Activated T-helper 1 cell treated with anti-CD3 and anti-CD28 coated beads, Interleukin-12 subunit alpha, Interleukin-12 subunit beta, Interleukin-2, Interleukin-4 antibody, amounts not matched to agents 30 ng/mL and 10 ng/mL and 1 ng/mL, durations not matched to agents 14 hours and 24 hours and 36 hours (primary cell): ENCODE measurements at places on chromosomes 11 and 22. TPM values are rescaled to one million over a fixed set of nuclear protein-coding genes. Genes with fewer than 3 reads are reported as not detected.

Gene SHISA8
- total RNA-seq, result 5.8 and 6.1 TPM in 2 replicates

Gene QSER1
- 15.1 and 17.6 TPM in 2 replicates for total RNA-seq

Gene APOL5
- total RNA-seq, result not detected in 2 replicates

Gene OR5A1
- total RNA-seq, result not detected in 2 replicates

Gene UCP2
- total RNA-seq, result 821 and 858 TPM in 2 replicates

Gene DBX1
- not detected in 2 replicates for total RNA-seq

- no peak overlapping the region for H3K27ac ChIP-seq
- DNase-seq, result no peak
- H3K4me1 ChIP-seq, result peaks cover 27% of the 10 kb centered on the region
- H3K36me3 ChIP-seq, result peaks cover 12% of the 10 kb centered on the region
These were observed 30.4 kb downstream of the NEAT1 start for GRCh38 chr11:65452806-65453490.

DNA sequence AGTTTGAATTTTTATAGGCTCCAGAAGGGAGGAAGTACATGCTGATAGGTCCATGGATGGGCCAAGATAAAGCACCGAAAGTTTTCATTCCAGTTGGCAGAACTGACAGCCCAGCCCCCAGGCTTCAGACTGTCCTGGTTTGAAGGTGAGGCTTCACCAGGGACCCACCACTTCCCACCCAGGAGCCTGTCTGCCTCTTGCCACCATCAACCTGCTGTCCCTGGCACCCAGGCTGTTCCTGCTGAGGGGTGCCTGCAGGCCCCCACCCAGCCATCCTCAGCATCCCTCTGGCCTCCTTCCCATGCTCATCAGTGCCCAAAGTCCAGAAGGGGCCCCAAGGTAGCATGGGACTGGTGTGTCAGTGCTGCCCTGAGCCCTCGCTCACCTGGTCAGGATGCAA lies 463.9 kb downstream of the NELL1 start:
- H3K4me3 ChIP-seq, result no peak overlapping the region
- no peak for DNase-seq
- no peaks in the 10 kb centered on the region for H3K4me1 ChIP-seq
- H3K27me3 ChIP-seq, result no peaks in the 10 kb centered on the region
- no peak overlapping the region for H3K27ac ChIP-seq

DNA sequence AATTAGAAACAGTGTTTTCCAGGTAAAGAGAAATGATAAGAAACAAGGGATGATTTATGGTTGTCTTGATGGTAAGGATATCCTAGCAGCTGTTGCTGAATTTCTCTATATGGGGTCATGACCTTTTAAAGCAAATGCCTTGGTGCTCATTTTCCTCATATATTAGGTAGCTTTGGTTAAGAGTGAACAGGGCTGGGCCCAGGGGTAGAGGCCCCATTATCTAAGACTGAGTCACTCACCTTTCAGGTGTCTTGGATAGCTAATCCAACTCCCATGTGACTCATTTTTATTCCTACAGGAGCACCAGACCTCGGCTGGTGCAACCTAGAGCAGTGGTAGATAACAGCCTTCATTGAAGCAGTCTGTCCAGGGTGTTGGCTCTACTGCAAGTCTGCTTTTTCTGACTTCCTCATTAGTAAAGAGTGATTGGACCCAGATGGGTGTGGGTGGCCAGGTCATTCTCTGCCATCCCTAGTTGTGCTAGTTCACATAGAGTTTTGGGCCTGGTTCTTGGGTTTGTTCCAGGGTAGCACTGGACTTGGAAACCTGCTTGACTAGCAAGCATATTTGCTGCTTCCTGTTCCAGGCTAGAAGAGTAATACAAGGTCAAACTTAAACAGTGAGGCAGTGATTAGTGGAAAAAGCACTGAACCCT lies 37.4 kb downstream of the CTNND1 start:
- no peak overlapping the region for H3K4me3 ChIP-seq
- peak overlapping the region; percentile 61 for H3K27ac ChIP-seq
- no peak for DNase-seq
- peaks cover 19% of the 10 kb centered on the region for H3K36me3 ChIP-seq
- H3K4me1 ChIP-seq, result peaks cover 26% of the 10 kb centered on the region

DNA sequence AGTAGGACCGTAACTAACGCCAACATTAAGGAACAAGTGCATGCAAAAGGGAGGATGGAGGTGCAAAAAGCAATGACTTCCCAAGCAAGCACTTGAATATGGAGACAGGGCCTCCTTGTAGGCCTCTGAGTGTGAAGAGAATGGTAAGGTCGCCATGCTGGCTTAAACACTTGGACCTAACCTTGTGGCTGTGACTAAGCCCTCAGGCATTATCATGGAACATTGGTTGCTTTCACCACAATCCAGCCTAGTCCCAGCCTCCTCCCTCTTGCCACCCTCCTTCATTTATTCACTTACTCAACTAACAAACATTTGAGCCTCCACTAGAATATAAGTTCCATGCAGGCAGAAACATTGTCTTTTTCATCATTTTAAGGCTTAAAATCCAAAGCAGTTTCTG lies 11.9 kb upstream of the SYTL2 start:
- peak overlapping the region; percentile 23 for H3K4me3 ChIP-seq
- DNase-seq, result no peak
- H3K27ac ChIP-seq, result peak overlapping the region; percentile 34
- no peaks in the 10 kb centered on the region for H3K27me3 ChIP-seq
- peaks cover 66% of the 10 kb centered on the region for H3K4me1 ChIP-seq

DNA sequence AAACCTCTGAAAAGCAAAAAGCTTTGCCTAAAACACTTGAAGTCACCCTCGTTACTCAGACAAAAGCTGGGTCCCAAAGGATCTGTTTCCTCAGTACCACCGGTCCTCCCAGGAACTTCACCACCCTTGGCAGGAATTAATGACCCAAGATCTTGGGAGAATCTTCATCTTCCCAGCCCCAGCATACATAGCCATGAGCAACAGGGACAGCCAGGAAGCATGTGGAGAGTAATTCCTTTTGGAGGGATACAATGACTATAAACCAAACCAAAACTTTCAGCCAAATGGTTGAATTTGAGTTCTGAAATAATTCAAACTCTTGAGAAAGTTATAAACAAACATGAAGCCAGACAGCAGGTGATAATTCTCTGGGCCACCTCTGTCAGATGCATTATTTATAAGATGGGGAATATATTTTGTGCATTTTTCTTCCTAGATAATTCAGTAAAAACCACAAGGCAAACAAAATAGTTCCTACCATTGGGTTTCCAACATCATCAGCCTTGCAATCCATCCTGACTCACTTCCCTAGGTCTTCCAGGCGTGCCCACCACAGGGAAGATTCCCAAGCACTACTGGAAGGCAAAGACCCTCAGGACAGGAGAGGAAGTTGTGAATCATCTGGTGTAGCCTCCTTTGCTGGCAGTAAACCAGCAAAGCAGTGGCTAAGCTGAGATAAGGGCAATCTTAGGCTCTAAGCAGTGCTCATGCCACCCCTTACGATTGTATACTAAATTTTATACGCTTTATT lies 71.7 kb upstream of the DRD2 start:
- H3K4me3 ChIP-seq, result no peak overlapping the region
- H3K27ac ChIP-seq, result no peak overlapping the region
- H3K27me3 ChIP-seq, result peaks cover 22% of the 10 kb centered on the region
